ENCODE measurements at places on chromosomes 16 and 17. TPM values are rescaled to one million over a fixed set of nuclear protein-coding genes. Genes with fewer than 3 reads are reported as not detected.

The FBXL16 gene
- total RNA-seq = 1.4 TPM

- H3K36me3 ChIP-seq = no peaks in the 10 kb centered on the region
- no peak overlapping the region for H3K4me3 ChIP-seq
- no peaks in the 10 kb centered on the region for H3K27me3 ChIP-seq
These were observed 84.9 kb upstream of the CBX4 start for GRCh38 chr17:79923974-79924638.

DNA sequence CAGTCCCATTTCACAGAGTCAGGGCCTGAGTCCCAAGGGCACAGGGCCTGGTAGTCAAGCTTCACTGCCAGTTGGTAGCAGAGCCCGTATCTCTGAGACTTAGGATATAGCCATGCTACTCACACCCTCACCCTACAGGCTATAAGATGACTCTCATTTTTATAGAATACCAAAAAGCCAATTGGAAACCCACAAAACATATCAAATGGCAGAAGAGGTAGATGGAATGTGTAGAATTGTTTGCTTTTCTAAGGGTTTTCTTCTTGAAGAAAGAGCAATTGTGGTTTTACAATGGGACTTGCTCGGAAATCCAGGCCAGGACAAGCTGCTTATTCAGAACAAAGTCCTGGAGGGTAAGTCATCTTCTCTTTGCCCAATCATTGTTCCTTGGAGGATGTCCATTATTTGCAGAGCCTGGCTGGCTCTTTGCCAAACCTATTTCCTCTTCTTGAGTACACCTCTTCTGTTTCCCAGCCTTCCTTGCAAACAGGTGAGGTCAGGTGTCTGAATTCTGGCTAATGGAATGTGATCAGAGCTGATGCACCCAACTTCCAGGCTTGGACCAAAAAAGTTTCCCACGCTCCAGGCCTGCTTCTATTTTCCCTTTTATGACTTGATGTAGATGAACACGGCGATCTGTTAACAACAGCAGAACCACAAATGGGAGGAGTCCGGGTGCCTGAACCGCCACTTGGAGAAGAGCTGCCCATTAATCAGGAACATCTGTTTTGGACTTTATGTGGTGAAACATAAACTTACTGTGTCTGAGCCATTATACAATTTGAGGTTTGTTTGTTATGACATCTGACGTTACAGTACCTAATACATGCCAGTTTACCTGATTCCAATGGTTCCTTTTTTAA is 16.9 kb upstream of the CCL22 start:
- no peaks in the 10 kb centered on the region for H3K36me3 ChIP-seq
- H3K4me3 ChIP-seq = no peak overlapping the region
- H3K4me1 ChIP-seq = no peaks in the 10 kb centered on the region
- H3K27me3 ChIP-seq = no peaks in the 10 kb centered on the region
- no peak for DNase-seq

The RNF151 gene
- not detected for total RNA-seq

- no peaks in the 10 kb centered on the region for H3K27me3 ChIP-seq
- H3K36me3 ChIP-seq = no peaks in the 10 kb centered on the region
- no peaks in the 10 kb centered on the region for H3K4me1 ChIP-seq
- no peak within 1 kb of the TSS for H3K27ac ChIP-seq
- DNase-seq = peak; percentile 74
These were observed at the start of gene RPRML for GRCh38 chr17:46979147-46979863. Gene RPRML, minus strand, starts transcription at chr17:46979253. Its CDS starts 246 bp downstream, at chr17:46979007.

The NPIPA7 gene
- total RNA-seq = 3.3 TPM

DNA sequence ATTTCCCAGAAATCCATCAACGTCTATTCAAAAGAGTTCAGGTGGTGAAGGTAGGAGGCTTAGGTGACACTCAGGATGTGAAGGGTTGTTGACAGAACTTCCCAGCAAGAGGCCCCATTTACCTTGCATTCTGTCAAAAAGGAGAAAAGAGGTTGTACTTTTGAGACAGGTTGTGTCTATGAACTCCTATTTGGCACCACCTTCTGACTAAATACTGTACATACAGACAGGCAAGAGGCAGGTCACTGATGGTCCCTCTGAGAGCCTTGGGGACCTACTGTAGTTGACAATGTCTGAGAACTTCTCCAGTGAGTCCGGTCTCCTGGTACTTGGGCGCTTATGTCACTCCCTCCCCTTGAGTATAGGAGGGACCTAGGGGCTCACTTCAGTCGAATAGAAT is 479.3 kb upstream of the ZFHX3 start:
- no peak overlapping the region for H3K4me3 ChIP-seq
- no peak for DNase-seq
- no peak overlapping the region for H3K27ac ChIP-seq
- no peaks in the 10 kb centered on the region for H3K4me1 ChIP-seq

GRCh38 chr17:50768346-50768761 is 1.0 kb upstream of the ANKRD40CL start:
- H3K27ac ChIP-seq = no peak overlapping the region
- H3K4me1 ChIP-seq = peaks cover 22% of the 10 kb centered on the region
- H3K27me3 ChIP-seq = no peaks in the 10 kb centered on the region
- H3K4me3 ChIP-seq = no peak overlapping the region
